A549 treated with AZD2906 at 1 μM for 4 hours (cell line): ENCODE measurements at places on chromosomes 1 and 21. TPM values are rescaled to one million over a fixed set of nuclear protein-coding genes. Genes with fewer than 3 reads are reported as not detected.

Gene AJAP1
- not detected in 5 replicates for total RNA-seq

Gene KCNJ9
- not detected in 5 replicates for total RNA-seq

Gene IQGAP3
- 13.7 to 19.1 TPM (median 15.6 TPM) in 5 replicates for total RNA-seq

Gene SUSD4
- total RNA-seq = 0.40 to 1.1 TPM (median 0.62 TPM) in 5 replicates

Gene ZNF683
- not detected in 5 replicates for total RNA-seq

Gene ATXN7L2
- total RNA-seq = 1.2 to 2.8 TPM (median 2.2 TPM) in 5 replicates

Gene MYBPH
- not detected in 5 replicates for total RNA-seq

Gene CASQ1
- total RNA-seq = 0.03 to 0.10 TPM in 2 of 5 replicates, not detected in the others

Gene FAM43B
- total RNA-seq = 2.8 to 4.1 TPM (median 3.7 TPM) in 5 replicates
